NAMALWA (cell line): ENCODE measurements at places on chromosomes 5 and 9.

GRCh38 chr5:77230727-77231470 lies 20.4 kb downstream of the PDE8B start:
- peak; percentile 49 for DNase-seq

GRCh38 chr5:175837171-175837699 lies 34.1 kb upstream of the CPLX2 start:
- DNase-seq = no peak

GRCh38 chr5:127587246-127587917 lies 61.5 kb upstream of the CTXN3 start:
- no peak for DNase-seq

- no peak for DNase-seq
These were observed 21.1 kb upstream of the C5orf24 start for GRCh38 chr5:134824681-134825080.

GRCh38 chr5:31605920-31606319 lies 33.0 kb upstream of the PDZD2 start:
- no peak for DNase-seq
